Activated naive CD4-positive, alpha-beta T cell treated with anti-CD3 and anti-CD28 coated beads, Interleukin-2, amount 50 U/mL, for 16 hours (primary cell): ENCODE measurements at places on chromosomes 11 and 22.

DNA sequence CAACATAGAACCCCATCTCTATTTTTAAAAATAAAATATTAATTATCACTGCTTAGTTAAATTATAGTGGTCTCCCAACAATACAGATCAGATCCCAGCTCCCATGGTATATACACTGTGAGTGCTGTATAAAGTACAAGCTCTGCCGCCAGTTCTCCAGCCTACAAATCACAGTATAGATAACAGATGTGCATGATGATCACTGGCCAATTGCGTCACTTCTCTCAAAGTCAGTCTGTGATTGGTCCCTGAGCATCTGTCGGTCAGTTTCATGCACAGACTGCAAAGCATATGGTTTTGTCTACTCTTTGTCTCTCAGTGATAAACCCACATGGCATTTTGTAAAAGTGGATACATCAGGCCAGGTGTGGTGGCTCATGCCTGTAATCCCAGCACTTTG is 15.7 kb downstream of the PPARA start:
- DNase-seq: no peak

GRCh38 chr11:28337701-28338100 is 229.5 kb downstream of the METTL15 start:
- no peak for DNase-seq

- DNase-seq: no peak
Measured at GRCh38 chr11:104435494-104435893, 271.5 kb upstream of the PDGFD start.

DNA sequence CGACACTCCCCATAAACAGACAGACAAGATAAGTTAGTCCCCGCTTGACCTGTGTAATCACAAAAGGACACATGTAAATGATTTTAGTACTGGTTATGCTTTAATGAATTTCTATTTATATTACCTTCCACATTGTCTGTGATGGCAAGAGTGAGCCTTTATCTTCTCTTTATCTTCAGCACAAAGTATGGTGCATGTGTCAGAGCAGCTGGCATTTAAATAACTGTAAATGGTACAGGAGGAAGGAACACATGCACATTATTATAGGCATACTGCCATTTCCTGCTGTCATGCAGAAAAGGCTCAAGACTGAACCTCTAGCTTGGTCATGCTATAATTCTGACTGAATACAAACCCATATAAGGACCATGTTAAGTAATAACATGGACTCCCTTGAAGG is 1342.7 kb upstream of the TENM4 start:
- no peak for DNase-seq

DNA sequence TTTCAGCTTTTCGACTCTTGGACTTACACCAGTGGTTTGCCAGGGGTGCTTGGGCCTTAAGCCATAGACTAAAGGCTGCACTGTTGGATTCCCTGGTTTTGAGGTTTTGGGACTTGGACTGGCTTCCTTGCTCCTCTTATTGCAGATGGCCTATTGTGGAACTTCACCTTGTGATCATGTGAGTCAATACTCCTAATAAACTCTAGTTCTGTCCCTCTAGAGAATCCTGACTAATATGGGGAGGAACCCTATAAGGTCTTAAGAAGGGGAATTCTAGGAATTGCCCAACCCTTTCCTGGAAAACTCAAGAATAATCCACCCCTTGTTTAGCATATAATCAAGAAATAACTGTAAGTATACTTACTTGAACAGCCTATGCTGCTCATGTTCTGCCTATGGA is 491.8 kb downstream of the TMEM135 start:
- DNase-seq: no peak
